Aortic smooth muscle cell (primary cell): ENCODE measurements at places on chromosomes 16 and 17. TPM values are rescaled to one million over a fixed set of nuclear protein-coding genes. Genes with fewer than 3 reads are reported as not detected.

Gene PLA2G10
- total RNA-seq: not detected in 2 replicates

Gene SLC16A5
- 1.1 and 1.5 TPM in 2 replicates for total RNA-seq

Gene GPRC5C
- 24.6 and 24.9 TPM in 2 replicates for total RNA-seq

Gene MFAP4
- total RNA-seq: 0.66 and 3.1 TPM in 2 replicates

Gene JMJD6
- 19.4 and 21.2 TPM in 2 replicates for total RNA-seq

Gene SDK2
- total RNA-seq: under 0.01 TPM in 2 replicates

Gene PRAC2
- not detected in 2 replicates for total RNA-seq

Gene METTL2A
- total RNA-seq: 22.5 and 25.0 TPM in 2 replicates

Gene KIF18B
- 1.7 and 2.6 TPM in 2 replicates for total RNA-seq

Gene FSCN2
- 1.4 and 2.8 TPM in 2 replicates for total RNA-seq

Gene GSG1L
- not detected in 2 replicates for total RNA-seq
